Stimulated activated CD4-positive, alpha-beta T cell treated with anti-CD3 and anti-CD28 coated beads, Interleukin-2, amount 100 ng/mL, for 24 hours (primary cell): ENCODE measurements at places on chromosomes 16 and 17.

GRCh38 chr17:74566132-74566753, 1.1 kb downstream of the CD300H start:
- peak; percentile 28 for DNase-seq

GRCh38 chr16:22861580-22861979, 47.6 kb downstream of the HS3ST2 start:
- no peak for DNase-seq

GRCh38 chr17:78498848-78499247, 78.3 kb downstream of the DNAH17 start:
- no peak for DNase-seq

- DNase-seq: no peak
These were observed 17.0 kb downstream of the VWA3A start for GRCh38 chr16:22109258-22109898.

- DNase-seq: no peak
These were observed 611 bp upstream of the ANKRD40 start for GRCh38 chr17:50708050-50709000.

DNA sequence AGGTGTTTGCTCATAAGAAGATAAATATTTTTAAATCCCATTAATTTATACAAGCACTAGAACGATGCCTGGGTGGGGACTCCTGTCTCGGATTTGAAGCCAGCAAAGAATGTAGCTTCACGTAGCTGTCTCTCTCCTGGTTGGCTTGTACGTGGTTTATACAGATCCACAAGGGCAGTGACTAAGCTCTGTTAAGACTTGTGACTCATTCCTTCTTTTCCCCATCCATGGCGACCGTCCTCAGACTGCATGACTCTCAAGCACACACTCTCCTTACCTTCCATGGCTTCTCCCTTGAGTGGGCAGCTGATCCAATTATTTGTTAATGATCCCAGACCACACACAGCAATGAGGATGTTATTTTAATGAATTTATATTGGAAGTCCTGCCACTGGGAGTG, 679.7 kb upstream of the SOX9 start:
- DNase-seq: no peak

- no peak for DNase-seq
These were observed 441.7 kb downstream of the CDH11 start for GRCh38 chr16:64679976-64680690.

- no peak for DNase-seq
These were observed 58.9 kb downstream of the BAIAP2 start for GRCh38 chr17:81093619-81094508.

- no peak for DNase-seq
These were observed 1.6 kb downstream of the PPY start for GRCh38 chr17:43940630-43941029.

- DNase-seq: peak; percentile 61
These were observed 15.4 kb upstream of the KATNB1 start for GRCh38 chr16:57720142-57720575.

GRCh38 chr17:73536700-73537605, 107.3 kb downstream of the SDK2 start:
- no peak for DNase-seq

GRCh38 chr17:8360751-8361150, 15.8 kb downstream of the KRABD2 start:
- no peak for DNase-seq

GRCh38 chr16:55418586-55418985, 60.4 kb upstream of the MMP2 start:
- no peak for DNase-seq

- peak; percentile 59 for DNase-seq
These were observed 84.1 kb upstream of the TOB1 start for GRCh38 chr17:50949989-50950877.

DNA sequence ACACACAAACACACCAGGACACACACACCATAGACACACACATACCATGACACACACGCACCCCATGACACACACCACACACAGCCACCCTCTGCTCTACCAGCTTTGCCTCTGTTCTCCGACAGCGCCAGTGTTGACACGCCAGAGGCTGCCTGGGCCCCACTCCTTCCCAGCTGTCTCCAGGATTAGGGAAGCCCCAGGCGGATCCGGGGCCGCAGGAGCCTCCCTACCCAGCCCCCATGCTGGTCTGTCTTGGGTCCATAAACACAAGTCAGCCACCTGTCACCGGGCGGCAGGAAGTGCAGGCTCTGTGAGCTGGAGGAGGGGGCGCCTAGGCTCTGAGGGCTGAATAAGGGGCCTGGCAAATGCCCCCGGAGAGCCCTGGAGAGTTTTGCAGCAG, 10.5 kb downstream of the TBC1D16 start:
- DNase-seq: no peak

- no peak for DNase-seq
These were observed 19.8 kb downstream of the FMNL1 start for GRCh38 chr17:45241328-45242028.

DNA sequence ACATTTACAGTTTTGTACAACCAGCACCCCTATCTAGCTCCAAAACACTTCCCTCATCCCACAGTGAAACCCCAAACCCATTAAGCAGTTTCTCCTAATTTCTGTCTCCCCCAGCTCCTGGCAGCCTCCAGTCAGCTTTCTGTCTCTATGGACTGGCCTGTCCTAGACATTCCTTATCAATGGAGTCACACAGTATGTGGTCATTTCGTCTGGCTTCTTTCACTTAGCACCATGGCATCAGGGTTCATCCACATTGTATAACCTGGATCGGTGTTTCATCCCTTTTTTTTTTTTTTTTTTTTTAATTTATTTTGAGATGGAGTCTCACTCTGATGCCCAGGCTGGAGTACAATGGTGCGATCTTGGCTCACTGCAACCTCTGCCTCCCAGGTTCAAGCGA, 68.5 kb downstream of the ZDHHC7 start:
- DNase-seq: no peak

DNA sequence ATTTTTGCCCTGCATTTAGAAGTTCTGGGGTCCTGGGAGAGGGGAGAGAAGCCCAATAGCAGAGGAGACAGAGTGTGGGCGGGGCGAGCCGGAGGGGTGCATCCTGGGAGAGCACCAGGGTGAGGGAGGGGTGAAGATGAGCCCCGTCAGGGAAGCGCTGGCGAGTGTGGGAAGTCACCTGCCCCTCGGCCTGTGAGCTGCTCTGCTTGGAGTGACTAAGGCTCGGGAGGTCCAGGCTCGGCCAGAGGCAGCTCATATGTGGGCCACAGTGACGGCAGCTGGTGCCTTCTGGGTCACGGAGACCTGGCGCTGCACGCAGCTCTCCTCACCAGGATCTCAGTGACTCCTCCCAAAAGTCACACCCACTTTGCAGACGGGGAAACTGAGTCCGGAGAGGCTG, 1.1 kb downstream of the ZG16B start:
- no peak for DNase-seq

DNA sequence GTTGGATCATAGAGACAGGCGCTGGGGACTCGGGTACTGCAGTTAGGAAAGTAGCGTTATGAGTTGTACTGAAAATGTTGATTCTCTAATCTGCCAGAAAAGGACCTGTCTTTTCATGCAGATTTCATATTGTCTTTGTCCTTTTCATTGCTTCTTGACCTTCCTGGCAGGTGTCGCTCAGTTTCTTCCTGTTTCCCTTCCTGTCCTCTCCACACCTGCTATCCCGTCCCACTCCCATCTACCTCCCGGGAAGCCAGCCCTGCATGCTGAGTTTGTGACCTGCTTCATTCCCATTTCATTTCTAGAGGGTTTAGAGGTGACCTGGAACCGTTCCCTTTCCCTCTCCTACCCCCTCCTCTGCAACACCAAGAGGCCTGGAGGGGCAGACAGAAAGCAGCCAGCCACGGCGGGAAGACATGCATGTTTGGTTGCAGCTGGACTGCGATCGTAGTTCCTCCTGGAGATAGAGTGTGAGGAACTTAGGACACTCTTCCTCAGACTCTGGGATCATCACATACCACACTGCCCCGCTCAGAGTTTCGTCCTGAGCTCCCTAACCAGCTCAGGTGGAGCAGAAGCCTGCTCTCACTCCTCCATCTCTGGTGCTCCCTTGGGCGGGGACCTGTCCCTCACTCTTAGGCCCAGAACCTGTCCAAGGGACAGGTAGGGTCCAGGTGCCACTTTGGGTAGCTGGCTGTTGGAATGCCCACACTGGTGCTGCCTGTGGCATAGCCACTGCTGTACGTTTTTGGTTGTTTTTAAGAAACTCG, 23.9 kb upstream of the ARHGAP23 start:
- no peak for DNase-seq

DNA sequence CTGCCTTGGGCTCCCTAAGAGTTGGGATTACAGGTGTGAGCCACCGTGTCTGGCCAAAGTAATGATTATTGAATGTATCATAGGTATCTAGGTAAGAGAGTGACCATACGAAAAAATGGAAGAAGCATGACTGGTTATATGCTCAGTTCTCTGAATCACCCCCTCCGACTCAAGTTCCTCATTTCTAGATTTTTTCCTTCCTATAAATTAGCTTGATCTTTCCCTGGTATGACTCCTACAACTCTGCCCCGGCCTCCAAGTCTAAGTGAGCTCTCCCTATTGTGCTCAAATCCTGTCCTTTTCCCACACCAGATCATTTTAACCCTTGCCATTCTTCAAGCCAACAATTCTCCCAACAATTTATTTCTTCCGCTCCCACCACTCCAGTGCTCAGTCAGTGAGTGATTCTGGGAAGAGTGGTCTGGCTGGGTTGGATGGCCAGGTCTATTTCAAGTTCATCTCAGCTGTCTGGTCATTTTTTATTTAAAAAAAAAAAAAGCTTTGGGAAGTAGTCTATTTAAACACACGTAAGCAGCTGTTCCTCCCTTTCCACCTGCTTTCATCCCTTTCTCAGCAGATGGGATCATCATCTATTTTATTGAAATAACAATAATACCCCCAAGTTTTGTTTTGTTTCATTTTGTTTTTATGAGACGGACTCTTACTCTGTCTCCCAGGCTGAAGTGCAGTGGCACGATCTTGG, 120.2 kb upstream of the HS3ST2 start:
- DNase-seq: no peak

GRCh38 chr16:86259499-86259898, 250.8 kb upstream of the FOXF1 start:
- no peak for DNase-seq

DNA sequence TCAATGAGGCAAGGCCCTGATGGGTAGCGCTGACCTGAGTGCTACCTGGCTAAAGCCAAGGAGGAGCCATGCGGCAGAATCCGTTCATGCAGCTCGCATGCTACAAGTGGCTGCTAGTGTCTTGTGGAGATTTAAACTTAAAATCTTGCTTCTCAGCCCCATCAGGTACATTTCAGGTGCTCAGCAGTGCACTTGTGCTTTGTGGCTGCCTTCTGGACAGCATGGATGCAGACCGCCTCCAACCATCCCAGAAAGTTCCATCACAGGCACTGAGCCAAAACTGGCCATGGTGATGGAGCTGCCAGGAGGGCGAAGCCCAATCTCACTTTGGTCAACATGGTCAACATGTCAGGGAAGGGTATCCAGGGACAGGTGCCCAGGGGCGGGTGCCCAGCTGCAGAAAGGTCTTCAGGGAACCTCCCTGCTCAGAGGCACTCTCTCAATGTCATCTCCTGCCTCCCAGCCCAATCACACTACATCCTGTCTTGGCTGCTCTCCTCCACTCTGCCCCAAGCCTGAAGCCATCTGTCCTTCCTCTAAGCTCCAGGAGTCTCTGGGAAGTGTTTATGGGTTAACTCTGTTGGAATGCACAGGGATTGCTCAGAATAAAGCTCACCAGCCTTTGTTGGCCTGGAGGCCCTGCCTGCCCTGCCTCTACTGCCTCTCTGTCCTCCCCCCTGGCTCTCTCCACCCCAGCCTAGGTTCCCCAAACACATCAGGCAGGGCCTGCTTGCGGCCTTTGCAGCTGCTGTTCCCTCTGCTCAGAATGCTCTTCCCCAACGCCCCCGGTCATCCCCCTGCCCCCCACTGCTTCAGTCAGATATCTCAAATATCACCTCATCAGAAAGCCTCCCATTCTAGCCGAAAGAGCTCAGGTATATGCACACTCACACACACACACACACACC, 18.3 kb upstream of the TNFRSF13B start:
- no peak for DNase-seq

DNA sequence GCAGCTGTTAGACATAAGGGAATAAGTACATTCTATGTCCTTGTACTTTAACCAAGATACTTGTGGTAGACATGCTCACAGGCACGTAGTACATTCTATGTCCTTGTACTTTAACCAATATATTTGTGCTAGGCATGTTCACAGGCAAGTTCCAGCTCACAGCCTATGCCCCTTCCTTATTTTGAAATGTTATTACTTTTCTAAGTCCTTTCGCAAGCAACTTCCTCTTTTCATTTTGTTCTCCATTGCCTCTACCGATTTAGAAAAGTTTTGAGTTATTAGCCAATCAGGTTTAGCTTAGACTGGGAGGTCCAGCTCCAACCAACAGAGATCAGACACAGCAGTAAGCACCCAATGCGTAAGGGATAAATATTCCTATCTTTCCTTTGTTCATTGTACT, 60.1 kb upstream of the NUDT7 start:
- DNase-seq: no peak

DNA sequence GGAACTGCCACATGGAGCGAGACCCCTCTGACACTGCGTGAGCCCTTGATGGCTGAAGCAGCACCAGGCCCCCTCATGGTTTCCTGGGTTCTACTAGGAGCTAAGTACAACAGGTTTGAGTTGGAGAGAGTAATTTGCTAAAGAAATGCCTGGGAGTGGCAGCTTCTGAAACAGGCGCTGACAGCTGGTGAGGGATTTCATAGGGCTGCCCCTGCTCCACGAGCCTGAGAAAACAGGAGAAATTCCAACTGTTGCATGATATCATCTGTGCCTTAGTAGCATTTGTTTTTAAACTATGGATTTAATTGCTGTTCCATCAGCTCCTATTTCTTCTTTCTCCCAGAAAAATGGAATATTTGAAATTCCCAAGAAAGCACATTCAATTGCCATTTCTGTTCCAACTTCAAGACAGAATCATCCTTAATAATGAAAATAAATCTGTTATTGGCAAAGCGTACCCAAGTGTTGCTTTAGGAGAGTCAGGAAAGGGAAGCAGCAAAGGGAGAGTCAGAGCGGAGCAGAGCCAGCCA, 78.8 kb upstream of the ANKFN1 start:
- no peak for DNase-seq

DNA sequence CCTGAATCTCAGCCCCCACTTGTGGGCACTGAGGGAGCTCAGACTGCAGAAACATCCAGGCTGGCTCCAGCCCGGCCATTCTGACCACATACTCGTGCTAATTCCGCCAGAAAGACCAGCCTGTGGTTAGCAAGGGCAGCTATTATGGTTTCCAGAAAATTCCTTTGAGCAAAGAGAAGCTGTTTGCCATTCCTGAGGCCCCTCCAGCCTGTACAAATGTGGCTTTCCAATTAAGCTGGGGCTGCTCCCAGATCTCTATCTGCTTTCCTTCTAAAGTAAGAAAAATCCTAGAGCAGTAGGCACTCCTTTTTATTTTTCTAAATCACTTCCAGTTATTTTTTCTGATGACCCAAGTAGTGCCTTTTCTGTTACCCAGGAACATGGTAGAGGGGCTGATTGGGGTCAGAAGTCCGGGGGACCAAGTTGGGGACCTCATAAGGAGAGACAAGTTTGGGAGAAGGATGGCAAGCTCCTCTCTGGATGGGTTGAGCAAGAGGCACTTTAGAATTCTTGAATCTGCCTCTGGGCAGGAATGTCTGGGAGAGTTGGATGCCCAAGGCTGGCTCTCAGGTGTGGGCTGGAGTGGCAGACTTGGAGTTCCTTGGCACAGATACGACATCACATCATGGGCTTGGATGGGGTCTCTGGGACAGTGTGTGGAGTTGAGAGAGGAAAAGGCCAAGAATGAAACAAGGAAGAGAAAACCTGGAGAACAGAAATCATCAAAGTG, 83.3 kb upstream of the TNRC6C start:
- no peak for DNase-seq

GRCh38 chr17:27315322-27315721, 21.4 kb downstream of the WSB1 start:
- DNase-seq: no peak
